ENCODE measurements at places on chromosomes 1 and 21.
A peak's percentile ranks its signal among the peaks of the same experiment; 100 is the strongest.

GRCh38 chr1:222767152-222767571 is 30.2 kb downstream of the FAM177B start:
- DNase-seq: no peak

DNA sequence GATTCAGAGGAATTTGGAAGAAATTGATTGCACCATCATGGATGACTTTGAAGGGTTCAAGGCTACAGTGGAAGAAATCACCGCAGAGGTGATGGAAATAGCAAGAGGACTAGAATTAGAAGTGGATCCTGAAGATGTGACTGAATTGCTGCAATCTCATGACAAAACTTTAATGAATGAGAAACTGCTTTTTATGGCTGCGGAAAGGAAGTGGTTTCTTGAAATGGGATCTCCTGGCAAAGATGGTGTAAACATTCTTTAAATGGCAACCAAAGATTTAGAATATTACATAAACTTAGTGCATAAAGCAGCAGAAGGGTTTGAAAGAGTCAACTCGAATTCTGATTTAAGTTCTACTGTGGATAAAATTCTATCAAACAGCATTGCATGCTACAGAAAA is 698.6 kb downstream of the PLA2G4A start:
- no peak for DNase-seq

DNA sequence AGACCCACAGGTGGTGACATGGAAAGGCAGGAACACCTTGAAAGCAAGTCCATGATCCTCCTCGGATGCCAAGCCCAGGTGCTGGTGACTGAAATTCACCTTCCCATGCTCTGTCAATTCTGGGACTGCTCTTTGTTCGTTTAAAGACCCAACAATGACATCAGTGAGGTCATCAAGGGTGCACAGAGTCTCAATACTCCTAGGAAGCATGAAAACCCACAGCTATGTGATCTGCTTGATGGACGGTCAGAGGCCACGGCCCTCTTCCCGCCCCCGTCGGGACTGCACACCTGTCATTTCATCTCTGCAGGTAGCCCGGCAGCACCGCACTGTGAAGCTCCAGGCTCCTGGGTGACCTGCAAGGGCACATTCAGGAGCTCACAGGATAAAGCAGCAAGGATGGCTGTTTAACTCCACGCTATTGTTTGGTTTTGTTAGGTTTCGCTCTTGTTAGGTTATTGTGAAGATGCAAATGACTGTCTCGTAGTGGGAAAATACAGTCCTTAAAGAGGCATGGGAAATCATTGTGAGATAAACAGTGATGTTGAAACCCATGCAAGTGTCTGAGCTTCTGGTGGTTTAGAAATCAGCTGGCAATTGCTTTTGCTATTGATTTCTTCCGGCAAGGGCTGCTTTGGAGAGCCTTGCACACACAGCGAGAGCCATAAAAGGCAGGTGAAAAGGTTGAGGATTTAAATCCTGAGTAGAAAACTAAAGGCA is 124.8 kb upstream of the AJAP1 start:
- no peak for DNase-seq

DNA sequence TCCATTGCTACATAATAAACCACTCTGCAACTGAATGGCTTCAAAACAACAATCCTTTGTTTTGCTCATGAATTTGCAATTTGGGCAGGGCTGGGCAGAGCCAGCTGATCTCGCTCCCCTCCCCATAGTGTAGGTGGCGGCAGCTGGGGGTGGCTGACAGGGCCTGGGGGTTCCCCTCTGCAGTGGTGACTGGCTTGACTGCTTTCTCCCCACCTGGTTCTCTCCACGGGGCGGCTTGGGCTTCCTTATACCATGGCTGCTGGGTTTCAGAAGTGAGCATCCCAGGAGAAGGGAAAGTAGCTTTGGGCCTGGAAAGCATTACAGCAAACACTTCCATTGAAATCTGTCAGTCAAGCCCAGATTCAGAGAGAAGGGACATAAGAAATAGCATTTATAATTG is 129.7 kb upstream of the ZBTB40 start:
- DNase-seq: no peak

GRCh38 chr1:154759196-154759595 is 110.9 kb downstream of the KCNN3 start:
- peak; percentile 45 for DNase-seq

DNA sequence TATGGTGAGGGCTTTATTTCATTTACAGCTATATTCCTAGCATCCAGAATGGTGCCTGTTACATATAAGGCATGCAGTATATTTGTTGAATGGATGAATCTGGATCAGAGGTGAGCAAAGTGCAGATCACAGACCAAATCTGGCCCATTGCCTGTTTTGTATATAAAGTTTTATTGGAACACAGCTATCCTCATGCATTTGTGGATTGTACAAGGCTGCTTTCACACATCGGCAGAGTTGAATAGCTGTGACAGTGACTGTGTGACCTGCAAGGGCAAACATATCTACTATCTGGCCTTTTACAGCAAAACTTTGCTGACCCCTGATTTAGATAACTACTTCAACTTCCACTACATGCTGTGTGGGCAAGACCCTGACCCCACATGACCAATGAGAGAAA is 54.0 kb upstream of the MRPS6 start:
- no peak for DNase-seq

DNA sequence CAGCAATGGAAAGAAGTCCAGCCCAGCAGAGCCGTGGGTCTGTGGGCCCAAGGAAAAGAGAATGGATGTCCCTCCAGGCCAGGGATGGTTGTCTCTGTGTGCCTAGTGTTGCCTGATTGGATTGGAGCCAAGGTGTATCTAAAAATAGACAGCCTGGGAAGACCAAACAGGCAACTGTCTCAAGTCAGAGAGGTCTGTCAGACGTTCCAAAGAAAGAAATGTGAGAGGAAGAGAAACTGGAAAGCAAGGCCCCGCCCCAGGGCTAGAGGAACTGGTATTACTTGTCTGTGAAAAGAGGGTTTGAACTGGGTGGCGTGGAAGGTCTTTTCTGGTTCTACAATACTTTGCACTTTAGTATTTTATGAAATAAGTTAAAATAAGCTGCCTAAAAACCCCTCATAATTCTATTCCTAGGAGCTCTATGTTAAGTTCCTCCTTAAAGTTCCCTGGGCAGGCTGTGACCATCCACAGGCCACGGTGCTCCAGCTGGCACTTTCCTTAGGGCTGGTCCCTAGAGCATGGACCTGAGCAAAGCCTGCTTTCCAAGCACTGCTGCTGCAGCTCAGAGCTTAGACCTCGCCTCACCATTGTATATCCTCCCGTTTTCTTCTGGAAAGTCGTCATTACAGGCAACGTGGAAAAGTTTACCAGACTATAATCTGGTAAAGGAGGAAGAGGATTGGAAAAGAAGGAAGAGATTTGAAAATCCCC is 151.6 kb downstream of the DISC1 start:
- no peak for DNase-seq

DNA sequence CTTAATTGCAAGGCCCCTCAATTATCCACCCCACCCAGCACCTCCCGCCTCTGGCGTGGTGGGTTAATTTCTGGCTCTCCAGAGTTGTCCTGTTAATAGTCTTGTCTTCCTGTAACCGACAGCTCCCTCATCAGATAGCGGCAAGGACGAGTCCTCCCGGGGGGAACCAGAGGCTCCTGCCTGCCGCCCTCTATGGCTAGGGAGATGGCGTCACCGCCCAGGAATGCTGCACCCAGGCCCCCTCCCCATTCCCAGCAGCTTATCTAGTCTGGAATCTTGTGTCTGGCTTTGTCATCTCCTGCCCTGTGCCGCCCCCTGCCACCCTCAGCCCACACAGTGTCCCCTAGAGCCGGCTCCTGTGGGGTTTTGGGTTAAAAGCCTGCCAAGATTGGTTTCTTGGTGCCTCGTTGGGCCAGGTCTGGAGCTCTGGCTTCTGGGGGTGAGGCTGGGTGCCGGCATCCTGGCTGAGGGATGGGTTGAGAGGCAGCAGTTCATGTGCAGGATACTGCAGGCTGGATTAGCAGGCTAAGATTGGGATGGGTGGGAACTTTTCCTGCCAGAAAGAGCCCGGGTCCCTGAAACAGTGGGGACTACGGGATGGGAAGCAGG is 48.8 kb downstream of the EDN2 start:
- DNase-seq: no peak

GRCh38 chr1:228784181-228784580 is 48.9 kb downstream of the RHOU start:
- no peak for DNase-seq

DNA sequence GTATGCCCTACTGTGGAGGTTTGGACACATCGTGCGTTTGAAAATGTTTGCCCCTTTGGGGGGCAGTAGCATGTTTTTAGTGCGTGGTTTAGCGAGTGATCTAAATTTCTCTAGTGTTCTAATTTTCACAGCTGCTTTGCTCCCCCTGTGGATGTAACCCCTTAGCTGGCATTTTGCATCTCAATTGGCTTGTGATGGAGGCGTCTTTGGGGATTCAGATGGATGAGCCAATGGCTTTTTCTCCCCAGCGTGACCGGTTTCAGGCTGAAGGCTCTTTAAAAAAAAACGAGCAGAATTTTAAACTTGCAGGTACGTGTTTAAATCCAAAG is 836 bp downstream of the CDC7 start:
- no peak for DNase-seq

- no peak for DNase-seq
Measured at GRCh38 chr1:117824616-117825015, 104.8 kb downstream of the GDAP2 start.

DNA sequence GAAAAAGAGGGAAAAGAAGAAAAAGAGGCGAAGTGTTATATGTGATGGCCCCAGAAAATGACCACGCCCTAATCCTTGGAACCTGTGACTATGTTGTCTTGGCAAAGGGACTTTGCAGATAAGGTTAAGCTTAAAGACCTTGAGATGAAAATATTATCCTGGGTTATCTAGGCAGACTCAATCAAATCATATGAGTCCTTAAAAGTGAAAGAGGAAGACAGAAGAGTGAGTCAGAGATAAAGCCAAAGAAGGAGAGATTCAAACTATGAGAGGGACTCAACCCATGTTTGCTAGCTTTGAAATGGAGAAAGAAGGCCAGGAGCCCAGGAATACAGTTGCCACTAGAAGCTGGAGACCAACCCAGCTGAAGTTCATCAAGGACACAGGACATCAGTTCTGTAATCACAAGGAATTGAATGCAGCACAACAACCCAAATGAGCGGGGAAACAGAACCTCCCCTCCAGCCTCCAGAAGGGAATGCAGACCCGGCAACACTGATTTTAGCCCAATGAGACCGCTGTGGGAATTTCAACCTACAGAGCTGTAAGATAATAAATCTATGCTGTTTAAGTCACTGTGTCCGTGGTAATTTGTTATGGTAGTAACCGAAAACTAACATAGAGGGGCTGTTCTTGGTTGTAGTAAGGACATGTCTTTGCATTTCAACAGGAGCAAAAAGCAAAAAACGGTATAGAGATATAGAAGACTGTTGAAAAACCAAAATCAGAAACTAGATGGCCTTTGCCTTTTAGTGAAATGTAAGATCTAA is 4.2 kb upstream of the RGS8 start:
- DNase-seq: no peak

- DNase-seq: no peak
Measured at GRCh38 chr1:186682736-186683135, 2.5 kb upstream of the PTGS2 start.

DNA sequence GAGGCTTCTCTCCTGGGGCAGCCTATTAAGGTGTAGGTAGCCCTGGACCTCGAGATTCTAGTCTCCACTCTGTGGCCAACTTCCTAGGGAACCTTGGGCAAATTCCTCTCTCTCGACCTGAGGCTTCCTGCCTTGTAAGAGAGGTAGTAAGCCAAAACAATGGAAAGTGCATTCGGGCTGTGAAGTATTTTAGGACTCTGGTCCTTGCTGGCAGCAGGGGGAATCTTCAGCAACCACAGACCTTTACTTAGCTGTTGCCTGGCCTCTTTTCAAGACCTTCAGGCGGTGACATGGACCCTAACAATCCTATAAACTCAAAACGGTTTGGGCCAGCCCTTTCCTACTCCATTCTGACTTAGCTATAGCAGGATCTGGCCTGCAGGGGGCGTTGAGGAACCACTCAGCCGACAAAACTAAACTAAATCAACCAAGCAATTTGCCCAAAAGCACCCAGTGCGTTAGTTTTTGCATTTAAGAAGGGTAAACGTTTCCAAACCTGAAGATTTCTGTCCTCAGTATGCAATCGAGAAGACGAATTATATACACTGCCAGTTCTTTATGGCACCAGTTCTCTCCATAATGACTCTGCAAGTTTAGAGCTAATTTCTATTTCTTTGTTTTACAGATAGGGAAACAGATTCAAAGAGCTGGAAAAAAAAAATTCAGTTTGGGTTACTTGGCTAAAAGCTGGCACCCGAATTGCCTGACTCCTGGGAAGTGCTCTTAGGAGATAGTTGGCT is 10.9 kb upstream of the SESN2 start:
- peak; percentile 58 for DNase-seq

DNA sequence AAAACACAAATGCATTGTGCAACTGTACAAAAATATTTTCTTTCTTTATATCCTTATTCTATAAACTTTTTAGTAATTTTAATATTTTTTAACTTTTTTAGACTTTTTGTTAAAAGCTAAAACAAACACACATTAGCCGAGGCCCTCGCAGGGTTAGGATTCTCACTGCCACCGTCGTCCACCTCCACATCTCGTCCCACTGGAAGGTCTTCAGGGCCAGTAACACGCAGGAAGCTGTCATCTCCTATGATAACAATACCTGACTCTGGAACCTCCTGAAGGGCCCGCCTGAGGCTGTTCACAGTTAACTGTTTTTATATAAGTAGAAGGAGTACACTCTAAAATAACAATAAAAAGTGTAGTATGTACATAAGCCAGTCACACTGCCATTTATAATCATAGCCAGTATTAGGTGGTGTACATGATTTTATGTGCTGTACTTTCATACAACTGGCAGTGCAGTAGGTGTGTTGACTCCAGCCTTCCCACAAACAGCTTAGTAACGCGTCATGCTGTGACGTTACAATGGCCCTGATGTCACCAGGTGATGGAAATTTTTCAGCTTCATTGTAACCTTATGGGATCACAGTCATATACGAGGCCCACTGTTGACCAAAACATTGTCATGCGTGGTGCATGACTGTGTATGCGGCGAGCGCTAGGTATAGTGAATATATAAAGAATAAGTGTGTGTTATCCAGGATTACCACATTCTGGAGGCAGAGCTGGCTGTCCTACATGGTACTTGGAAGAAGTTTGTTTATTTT is 8.8 kb downstream of the TFF2 start:
- no peak for DNase-seq

GRCh38 chr1:204450461-204451257 is 39.0 kb upstream of the PPP1R15B start:
- DNase-seq: no peak

GRCh38 chr1:85339089-85339488 is 62.7 kb upstream of the BCL10 start:
- no peak for DNase-seq

DNA sequence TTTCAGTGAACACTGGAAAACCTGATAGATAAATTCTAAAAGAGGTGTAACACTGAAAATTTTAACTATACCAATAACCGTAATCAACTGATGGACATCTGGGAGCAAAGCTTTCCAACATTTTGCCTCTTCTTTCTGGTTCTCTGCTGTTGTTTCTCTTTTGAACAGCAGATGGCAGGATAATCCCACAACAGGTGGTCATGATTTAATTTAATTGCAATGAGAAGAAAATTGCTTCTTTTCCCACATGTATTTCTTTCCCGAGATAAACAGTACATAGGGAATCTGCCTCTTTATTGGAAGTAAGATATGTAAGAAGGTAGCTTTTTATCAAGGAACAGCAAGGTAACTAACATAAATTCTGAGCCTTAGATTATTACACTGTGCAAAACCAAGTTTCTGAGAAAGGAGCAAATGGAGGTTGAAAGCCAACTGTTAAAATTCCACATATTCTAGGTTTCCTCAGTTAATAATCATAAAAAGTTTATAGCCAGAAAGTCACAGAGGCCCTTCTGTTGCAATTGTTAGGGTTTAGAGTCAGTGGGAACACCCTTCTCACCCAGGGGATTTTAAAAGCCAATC is 72.9 kb downstream of the RPS6KA1 start:
- no peak for DNase-seq
